ENCODE measurements at places on chromosomes 12 and 14. TPM values are rescaled to one million over a fixed set of nuclear protein-coding genes. Genes with fewer than 3 reads are reported as not detected.

The DLK1 gene
- total RNA-seq, result not detected

The CATSPERB gene
- 1.6 TPM for total RNA-seq

The MYH6 gene
- total RNA-seq, result not detected

The MAP3K12 gene
- 13.4 TPM for total RNA-seq

The RASSF9 gene
- 3.5 TPM for total RNA-seq

The ANKRD33 gene
- not detected for total RNA-seq

The SSTR1 gene
- total RNA-seq, result not detected

The HOXC10 gene
- total RNA-seq, result not detected

The SPX gene
- 8.3 TPM for total RNA-seq
